ENCODE measurements at places on chromosomes 2 and 18.

DNA sequence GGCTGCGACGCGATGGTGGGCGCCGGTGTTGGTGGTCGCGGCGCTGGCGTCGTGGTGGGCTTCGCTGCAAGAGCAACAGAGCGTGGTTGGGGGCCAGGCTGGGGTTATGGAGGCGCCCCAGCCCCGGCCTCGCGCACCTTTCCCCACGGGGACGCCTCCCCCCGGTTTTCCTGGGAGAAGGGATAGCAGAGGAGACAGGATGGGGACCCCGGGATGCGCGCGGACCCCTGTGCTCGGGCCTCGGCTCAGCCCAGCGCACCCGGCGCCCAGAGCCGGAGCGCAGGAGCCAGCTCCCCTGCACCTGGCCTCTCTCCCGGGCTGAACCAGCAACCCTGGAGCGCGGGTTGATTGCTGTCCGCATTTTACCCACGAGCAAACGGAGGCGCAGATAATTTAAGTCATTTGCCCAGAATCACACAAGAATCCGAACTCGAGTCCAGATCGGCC is 1.0 kb downstream of the CD8A start:
- DNase-seq: no peak

- DNase-seq: no peak
These were observed 61.2 kb downstream of the FARSB start for GRCh38 chr2:222594679-222595078.

- DNase-seq: peak; percentile 51
These were observed 2.4 kb downstream of the CTIF start for GRCh38 chr18:48541026-48541746.

DNA sequence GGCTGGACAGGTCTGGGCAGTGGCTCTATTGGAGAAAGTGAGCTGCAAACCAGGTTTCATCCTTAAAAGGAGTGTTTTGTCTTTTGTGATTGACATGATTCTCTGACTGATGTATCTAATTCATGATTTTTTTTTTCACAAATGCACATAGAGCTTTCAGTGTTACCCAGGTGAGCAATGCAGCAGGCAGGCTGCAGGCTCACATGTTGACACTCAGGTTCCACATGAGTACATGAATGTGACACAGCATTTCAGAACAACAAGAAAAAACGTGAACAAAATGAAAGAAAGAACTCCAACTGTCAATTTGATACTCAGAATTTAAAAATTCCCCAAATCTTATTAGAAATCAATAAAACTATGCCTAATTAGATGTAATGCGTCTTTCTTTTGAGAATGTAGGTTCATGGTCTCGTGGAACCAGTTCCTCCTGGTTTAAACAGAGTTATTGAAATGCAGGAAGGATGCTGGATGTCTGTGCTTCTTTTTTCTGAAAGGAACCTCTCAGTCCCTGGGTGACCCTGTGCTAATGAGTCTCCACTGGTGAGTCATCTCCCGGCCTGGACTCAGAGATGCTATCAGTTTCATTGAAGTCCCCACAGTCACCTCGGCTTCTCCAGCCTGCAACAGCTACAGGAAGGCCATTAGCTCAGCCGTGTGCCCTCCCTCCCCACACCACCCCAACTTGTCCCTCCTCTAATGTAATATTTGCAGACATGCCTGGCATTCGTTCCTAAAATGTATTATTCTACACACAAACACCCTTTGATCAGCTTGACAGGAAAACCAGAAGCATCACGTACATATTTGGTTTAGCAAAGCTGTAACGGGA is 430.4 kb downstream of the LPIN1 start:
- peak; percentile 15 for DNase-seq

GRCh38 chr18:27491772-27492171 is 306.7 kb upstream of the CHST9 start:
- DNase-seq: no peak

DNA sequence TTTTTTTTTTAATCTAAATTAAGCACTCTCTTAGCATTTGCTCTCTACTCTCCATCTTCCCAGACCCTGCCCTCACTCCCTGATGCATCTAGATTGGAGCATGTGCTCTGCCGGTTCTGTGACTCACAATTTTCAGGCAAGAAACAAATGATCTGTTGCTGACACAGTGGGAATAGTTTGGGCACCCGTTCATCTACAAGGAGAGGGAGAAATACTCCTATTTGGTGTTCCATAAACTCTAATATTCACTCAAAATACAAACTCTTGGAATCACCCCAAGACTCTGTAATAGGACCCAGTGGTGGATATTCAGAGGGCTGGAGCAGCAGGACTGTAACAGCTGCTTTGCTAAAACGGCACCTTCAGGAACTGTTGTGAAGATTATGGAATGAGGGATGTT is 37.1 kb upstream of the LINC00305 start:
- DNase-seq: no peak

- no peak for DNase-seq
These were observed 47.7 kb downstream of the OSBPL6 start for GRCh38 chr2:178241844-178242551.

DNA sequence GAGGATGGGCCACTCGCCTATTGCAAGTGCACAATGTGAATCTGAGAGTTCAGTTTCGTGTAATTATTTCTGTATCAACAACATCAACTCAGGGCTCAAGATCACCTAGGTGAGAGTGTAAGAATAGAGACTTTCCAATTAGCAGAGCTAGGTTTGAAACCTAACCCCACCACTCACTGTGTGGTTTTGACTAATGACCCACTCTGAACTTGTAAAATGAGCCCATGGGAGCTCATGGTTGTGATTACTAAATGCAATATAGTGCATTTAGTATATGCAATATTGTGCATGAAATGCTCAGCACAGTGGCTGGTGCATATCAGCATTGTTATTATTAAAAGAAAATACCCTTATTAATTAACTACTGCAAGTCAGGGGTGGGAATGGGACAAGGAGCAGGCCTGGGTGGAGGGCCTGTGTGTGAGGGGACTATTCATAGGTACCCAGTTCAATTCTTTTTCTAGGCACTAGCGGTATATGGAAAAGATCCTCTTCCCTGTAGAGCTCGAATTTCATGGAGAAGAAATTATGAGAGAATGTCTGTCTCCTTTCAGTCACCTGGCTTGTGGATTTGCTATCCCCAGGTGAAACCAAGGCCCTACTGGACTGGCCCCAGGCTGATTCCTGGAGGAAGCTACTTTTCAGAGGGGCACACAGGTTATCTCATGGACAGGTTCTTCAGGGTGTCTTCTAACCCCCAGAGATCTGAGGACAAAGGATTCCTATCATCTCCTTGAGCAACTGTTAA is 169.5 kb downstream of the GFPT1 start:
- DNase-seq: no peak

GRCh38 chr18:2850816-2851215 is 4.0 kb downstream of the EMILIN2 start:
- DNase-seq: no peak

GRCh38 chr2:131577812-131578211 is 50.1 kb downstream of the CCDC74A start:
- no peak for DNase-seq

GRCh38 chr2:218166791-218167190 is at the start of gene CXCR1:
Gene CXCR1, minus strand, starts transcription at chr2:218166962. Its CDS starts 1,751 bp downstream, at chr2:218165211.
- peak; percentile 66 for DNase-seq

- DNase-seq: no peak
These were observed 76.7 kb downstream of the MERTK start for GRCh38 chr2:111975053-111975552.

- DNase-seq: no peak
These were observed 22.2 kb downstream of the EFR3B start for GRCh38 chr2:25063876-25064660.

DNA sequence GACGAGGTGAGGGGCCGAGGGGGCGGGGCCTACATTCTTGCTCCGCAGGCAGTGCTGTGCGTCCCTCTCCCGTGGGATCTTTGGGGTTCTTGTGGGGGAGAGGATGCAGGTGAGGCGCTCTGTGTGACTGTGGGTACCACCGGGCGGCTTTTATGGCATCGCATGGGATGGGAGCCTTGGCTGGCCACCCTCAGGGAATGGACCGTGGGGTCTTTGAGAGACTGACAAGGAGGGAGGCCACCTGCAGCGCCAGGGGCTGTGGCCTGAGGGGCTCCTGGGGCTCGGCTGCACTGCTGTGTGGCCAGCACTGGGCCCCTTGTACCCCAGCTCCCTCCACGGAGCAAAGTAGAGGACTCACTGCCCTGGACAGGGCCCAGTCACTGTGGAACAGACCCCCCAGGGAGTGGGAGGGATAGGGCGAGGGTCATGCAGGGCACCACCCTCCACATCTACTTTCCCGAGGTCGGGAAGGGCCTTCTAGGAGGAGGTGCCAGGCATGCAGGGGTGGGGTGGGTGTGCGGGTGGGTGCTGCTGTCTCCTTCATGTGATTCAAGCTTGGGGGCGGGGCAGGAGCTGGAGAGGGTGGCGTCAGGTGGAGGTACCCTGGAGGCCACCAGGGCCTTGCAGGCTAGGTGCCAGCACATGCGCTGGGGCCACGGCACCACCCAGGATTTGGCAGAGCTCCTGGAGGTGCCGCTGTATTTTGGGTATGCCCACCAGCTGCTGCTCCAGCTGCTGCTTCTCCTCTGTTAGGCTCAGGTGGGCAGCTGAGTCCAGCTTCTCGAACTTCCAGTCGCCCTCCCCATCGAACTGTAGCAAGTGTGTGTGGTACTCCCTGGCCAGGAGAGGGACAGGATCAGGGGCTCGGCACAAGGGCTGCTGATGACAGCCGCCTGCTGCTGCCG is 1072.4 kb downstream of the RPIA start:
- DNase-seq: no peak

- DNase-seq: no peak
These were observed 227.6 kb upstream of the SMAD7 start for GRCh38 chr18:49178321-49178720.

DNA sequence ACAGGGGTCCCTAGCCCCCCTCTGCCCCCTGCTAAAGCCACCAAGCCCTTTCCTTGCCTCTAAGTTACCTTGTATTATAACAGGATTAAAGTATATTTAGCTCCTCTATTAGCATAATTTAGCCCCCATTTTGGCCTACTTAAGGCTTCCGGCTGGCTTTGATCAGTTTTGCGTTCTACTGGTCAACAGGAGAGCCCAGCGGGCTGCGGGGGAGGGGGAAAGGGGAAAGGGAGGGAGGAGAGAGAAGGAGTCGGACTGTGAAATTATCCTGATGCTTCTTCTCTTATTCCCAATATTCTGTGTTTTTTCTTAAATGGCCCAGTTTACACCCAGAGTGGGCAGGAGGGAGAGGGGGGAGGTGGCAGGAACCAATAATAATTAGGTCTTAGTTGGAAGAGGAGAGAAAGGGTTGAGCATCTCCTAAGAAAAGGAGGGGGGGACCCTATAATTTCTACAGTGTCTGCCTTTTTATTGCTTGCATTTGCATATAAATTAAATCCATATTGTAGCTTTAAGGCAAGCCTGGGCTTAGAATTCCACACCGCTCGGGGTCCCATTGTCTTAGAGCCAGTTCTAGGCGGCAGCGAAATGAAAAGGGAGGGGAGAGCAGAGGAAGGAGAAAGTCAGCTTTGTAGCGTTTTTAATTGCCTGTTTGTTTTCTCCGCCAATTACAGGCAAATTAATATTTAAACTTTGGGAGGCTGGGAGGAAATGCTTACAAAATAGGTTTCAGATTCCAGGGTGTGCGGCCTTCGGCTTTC is 39.6 kb downstream of the EN1 start:
- no peak for DNase-seq

- DNase-seq: no peak
These were observed 907 bp upstream of the SUCLG1 start for GRCh38 chr2:84459944-84460429.

DNA sequence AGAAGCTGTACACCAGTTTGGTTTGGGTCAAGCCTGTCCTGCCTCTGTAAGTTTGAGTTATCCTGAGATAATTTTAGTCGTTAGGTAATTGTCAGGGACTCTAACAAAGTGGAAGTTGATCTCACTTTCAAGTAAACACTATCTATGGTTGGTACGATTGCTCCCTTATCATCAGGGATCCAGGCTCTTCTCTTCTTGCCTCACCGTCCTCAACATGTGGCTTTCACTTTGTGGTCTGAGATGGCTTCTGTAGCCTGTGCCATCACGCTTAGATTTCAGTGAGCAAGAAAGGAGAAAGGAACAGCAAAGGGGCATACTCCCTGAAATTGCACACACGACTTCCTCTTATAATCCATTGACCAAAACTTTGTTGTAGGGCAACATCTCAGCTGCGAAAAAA is 115.6 kb downstream of the CTAGE1 start:
- DNase-seq: no peak

DNA sequence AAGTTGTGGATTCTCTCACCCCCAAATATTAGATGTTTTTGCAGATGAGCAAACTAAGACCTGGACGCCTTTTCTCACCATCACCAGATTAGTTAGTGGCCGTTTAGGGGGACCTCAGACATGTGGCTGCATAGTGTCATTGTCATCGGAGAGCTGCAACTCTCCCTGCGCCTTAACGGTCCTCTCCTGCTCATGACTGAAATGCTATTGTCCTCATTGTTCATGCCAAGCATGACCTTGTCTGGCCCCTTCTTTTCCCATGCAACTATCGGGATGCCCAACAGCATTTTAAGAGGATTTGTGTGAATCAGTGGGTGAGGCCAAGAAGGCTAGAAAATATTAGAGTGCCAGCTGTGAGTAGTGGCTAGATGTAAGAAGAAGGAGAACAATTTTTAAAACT is 174.2 kb downstream of the SOCS6 start:
- DNase-seq: no peak

- DNase-seq: no peak
These were observed 57.5 kb downstream of the DTNB start for GRCh38 chr2:25615920-25616319.

DNA sequence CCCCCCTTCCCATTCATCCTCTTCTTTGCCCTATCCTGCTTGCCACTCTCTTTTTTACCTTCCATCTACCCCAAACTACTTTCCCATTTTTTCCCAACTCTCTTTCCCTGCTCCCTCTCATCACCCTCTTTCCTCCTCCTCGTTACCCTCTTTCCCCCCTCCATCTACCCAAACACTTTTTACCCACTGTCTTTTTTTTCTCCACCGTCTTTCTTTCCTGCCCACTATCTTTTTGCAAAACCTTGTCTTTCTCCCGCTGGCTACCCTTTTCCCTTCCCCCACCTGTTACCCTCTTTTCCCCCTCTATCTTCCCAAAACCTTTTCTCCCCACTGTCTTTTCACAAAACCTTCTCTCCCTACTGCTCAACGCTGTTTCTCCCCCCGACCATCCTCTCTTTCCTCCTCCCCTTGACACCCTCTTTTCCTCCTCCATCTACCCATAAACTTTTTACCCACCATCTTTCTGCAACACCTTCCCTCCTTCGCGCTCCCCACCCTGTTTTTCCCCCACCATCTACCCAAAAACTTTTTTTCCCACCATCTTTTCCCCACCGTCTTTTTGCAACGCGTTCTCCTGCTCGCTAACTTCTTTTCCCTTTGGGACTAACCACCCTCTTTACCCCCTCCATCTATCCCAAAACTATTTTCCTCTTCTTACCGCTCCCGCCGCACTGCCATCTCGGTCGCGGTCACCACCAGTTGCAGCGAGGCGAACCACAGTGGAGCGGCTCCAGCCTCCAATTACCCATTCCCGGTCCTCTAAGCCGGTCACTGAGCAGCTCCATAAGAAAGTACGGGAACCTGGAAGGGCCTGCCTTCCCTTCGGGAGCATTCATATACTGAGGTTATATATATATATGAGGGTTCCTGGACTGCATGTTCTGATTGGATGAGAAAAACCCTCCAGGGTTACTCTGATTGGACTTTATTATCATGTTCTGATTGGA is 15.0 kb downstream of the CCDC74A start:
- DNase-seq: no peak

Measured in B cell (primary cell).